ENCODE measurements at places on chromosomes 4 and X.

GRCh38 chr4:147865926-147866325 lies 134.0 kb downstream of the ARHGAP10 start:
- DNase-seq = no peak

GRCh38 chr4:19260346-19260745 lies 991.4 kb upstream of the SLIT2 start:
- no peak for DNase-seq

- no peak for DNase-seq
Measured at GRCh38 chr4:99644453-99644852, 13.2 kb downstream of the C4orf54 start.

DNA sequence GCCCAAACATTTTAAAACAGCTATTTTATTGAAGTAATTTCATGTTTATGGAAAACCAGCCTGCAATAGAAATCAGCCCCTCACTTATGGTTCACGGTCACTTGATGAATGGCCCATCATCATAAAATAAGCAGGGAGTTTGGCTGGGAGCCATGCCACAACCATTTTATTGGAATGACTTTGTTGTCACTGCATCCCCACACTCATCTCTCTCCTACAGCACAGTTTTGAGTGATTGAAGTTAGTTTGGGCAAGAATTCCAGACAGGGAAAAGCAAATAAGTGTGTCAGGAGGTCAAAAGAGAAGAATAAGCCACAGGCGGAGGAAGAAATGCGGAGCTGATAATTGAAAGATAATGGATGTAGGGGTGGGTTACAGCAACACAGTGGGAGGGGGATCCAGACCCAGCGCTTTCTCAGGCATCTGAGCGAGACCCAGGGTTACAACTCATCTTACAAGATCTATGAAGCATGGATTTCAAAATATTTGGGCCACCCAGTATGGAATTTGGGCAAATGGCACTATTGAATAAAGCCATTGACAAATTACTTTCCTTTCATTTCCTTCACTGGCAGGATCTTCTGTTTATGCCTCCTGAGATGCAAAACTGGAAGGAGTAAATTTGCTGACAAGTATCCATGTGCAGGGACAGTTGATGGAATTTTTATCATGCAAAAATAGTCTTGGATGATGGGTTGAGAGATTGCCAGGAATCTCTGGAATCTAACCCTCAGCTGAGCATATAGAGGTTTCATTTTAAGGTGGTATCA lies 100.8 kb downstream of the SHROOM3 start:
- no peak for DNase-seq

GRCh38 chr4:5852523-5853202 lies 40.2 kb downstream of the CRMP1 start:
- peak; percentile 30 for DNase-seq

DNA sequence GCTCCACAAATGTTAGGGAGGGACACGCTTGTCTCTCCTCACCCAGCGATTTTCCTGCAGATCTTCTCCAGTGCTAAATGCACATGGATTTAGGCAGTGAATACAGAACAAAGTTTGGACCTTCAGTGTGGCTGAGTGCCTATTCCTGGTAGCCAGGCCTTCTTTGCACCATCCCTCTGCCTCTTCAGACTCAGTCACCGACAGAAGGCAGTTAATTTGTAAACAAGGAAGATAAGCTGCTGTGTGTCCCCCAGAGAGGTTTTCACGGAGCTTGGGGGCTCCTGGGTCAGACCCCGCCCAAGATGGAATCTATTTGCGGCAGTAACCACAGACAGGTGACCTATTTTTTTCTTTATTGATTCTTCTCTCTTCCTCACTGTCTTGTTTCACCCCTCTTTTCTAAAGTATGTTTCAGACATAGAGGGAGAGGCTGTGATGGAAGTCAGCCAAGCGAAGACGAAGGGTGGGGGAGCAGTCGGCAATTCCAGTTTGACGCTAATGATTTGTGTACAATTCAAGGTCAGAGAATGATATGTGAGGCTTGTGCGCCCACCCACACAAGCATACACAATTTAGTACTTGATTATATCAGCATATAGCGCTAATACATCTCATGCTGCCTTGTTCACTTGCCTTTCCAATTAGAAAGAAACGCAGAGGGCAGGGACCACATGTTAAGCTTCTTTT lies 200.8 kb downstream of the MGST2 start:
- DNase-seq = no peak

DNA sequence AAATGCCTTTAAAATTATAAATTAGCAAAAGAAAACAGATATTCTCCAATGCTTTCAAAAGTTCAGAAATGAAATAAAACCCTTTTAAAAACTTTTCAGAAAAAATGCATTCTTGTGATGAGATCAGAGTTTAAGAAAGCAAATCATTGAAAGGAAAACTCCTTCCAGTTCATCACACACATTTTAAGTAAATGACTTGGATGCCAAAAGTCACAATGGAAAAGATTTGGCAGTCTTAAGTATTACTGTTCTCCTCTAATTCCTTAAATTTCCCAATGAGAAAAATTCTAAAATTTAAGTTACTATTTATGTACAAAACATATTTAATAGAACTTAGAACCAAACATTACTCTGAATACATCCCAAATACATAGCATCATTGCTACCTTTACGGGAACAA lies 21.1 kb downstream of the HOPX start:
- DNase-seq = no peak

GRCh38 chrX:46072791-46073190 lies 472.4 kb downstream of the ZNF674 start:
- no peak for DNase-seq

- no peak for DNase-seq
Measured at GRCh38 chr4:98505992-98506391, 152.4 kb downstream of the TSPAN5 start.

DNA sequence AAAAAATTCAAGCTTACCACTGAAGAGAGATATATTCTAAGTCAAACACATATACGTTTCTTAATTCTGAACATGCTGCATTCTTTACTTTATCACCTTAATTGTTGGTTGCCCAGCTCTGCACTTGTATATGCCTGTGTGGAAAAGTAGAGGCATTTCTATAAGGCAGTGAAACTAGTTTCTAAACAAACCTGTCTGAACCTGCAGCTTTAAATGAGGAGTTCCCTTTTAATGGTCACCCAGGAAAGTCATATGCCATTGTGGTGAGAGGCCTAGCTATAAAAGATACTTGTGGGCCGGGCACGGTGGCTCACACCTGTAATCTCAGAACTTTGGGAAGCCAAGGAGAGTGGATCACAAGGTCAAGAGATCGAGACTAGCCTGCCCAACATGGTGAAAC lies 147.4 kb upstream of the RXFP1 start:
- no peak for DNase-seq

- DNase-seq = no peak
Measured at GRCh38 chr4:48290146-48290772, 20.6 kb upstream of the TEC start.

- no peak for DNase-seq
Measured at GRCh38 chrX:81900522-81900921, 698.6 kb downstream of the SH3BGRL start.

DNA sequence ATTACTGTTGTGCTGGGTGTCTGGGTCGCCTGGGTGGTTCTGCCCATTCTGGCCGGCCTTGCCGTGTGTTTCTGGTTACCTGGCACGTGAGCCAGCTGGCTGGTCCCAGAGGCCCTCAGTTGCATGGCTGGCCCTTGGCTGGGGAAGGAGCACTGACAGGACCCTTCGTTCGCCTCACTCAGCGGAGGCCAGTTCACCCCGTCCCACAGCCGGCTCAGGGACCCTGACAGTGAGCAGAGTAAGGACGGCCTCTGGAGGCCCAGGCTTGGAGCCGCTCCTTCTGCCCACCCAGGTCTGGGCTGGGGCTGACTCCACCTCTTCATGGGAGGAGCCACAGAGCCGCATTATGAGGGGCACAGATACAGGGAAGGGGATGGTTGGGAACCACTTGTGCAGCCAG lies 20.3 kb upstream of the HGFAC start:
- DNase-seq = no peak

GRCh38 chrX:115058276-115058675 lies 40.9 kb upstream of the IL13RA2 start:
- DNase-seq = no peak

- DNase-seq = no peak
Measured at GRCh38 chr4:19809989-19810388, 441.7 kb upstream of the SLIT2 start.

- DNase-seq = peak; percentile 38
Measured at GRCh38 chr4:8817813-8818062, 53.9 kb downstream of the HMX1 start.

- DNase-seq = no peak
Measured at GRCh38 chr4:66741081-66741480, 804.2 kb downstream of the CENPC start.

DNA sequence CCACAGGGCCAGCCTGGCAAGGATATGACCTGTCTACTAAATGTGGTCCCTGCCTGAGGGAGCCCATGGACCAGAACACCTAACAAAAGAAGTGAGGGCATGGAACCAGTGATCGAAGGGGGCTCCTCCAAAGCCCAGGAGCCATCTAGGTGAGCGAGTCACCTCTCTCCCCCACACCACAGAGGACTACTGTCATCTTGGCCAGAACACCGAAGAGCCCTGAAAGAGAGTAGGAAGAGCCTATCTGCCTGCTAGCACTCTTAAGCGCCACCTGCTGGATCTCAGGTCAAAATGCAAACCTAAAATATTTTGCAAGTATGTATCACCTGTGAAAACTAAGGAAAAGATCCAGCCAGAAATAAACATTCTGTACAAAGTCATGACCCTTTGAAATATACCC lies 137.9 kb upstream of the ZXDB start:
- no peak for DNase-seq

DNA sequence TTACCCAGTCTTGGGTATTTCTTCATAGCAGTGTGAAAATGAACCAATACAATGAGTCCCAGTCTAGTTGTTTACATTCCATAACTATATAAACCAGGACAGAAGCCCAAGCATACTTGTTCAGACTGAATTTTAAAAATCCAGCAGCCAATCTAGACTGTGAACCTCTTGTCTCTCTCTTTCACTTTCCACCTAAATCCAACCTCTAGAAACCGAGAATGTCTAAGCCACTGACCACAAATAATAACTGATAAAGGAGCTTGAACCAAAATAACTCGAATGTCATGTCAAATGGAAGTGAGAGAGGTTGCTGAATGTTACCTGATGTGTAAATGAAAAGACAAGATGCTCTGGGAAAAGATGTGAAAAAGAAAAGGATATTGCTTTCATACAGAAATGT lies 544.7 kb downstream of the NLGN4X start:
- no peak for DNase-seq

GRCh38 chrX:57772637-57773036 lies 92.6 kb upstream of the NLRP2B start:
- no peak for DNase-seq
